ENCODE measurements at places on chromosomes 2 and 18.

- no peak for DNase-seq
These were observed 96.3 kb downstream of the EVA1A start for GRCh38 chr2:75464348-75464946.

- DNase-seq = peak; percentile 47
These were observed 1.7 kb downstream of the TMBIM1 start for GRCh38 chr2:218290316-218291261.

- DNase-seq = no peak
These were observed 260.9 kb downstream of the CYRIA start for GRCh38 chr2:16404551-16405300.

DNA sequence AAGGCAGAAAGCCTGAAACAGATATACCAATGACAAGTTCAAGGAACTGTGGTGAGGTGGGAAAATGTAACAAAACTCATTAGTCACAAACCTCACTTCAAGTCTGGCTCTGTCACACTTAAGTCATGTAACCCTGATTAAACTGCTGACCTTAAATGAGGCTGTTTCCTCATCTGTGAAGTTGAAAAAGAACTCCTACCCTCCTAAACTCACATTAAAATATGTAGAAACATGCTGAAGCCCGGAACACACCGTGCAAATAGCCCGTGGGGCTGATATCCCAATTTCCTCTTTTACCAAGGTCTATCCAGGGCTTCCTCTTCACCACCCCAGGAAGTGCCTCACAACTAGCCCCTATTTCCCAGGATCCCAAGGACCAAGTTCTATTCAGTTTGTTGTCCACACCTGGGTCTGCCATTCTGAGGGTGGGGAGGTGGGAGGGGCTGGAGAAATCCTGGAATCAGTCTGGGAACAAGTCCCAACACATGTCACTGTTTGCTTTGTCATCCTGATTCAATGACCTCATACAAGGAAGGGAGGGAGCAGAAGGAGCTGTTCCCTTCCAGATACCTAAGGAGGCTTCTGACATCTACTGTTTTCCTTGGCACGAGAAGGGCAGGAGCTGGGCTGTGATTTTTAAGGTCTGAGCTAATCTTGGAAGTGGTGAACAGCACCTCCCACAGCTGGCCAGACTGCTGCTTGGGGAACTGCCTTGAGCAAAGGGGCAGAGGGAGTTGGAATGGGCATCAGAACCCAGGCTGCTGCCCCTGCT lies 42.3 kb downstream of the SLC4A1AP start:
- no peak for DNase-seq

DNA sequence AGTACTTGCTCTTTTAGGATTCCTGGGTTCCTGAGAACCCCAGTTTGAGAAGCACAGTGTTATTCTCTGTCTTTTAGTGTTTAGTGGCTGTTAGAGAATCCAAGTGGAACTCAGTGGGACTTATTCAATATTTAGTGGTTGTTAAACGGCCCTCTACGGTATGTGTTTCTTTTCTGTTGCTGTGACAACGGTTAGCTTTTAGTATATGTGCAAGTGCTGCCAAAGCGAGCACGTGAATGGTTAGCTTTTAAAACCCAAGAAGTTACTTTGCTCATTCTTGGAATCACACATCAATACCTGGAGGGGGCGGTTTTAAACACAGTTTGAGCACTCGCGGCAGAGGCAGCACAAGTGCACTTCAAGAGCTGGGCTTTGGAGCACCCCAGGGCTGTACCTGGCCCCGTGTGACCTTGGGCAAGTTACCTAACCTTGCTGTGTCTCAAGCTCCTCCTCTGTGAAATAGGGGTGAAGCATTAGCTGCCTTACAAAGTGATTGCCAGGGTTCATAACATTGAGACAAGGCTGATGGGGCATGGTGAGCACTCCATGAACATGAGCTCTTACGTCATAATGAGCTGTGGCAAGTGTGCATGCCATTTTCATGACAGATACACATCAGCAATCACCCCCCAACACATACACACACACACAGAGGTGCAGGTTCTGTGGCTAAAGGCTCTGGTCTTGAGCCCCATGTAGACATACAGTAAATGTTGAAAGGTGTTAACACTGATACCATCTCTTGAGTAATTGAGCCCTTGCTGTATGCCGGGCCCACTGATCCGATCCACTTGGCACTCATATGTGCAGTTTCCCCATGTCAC lies 234.1 kb downstream of the ALPK2 start:
- DNase-seq = no peak

DNA sequence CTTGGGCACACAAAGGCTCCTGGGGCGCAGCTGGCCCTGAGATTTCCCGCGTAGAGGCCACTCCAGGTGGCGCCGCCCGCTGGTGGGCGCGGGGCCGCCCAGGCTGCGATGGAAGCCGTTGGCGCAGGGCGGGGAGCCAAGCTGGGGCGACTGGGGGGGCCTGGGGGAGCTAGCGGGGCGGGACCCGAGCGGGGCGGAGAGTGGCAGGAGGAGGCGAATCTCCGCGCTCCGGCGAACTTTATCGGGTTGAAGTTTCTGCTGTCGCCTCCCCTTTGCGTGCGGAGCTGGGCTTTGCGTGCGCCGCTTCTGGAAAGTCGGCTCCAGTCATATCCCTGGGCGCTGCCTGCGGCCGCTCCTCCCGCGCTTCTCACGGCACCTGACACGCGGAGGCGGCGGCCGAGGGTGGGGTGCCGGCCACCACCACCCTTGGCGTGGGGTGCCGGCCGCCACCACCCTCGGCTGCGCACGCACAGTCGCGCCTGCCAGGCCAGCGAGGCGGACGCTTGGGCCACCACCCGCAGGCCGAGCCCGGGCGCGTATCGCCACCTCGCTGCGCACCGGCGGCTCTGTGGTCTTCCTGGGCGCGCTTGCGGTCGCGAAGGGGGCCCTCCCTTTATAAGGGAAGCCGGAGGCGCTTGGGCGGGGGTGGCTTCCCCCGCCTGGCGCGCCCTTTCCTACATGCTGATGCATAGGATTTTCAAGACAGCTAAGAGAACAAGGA lies 919 bp upstream of the CYP1B1 start:
- no peak for DNase-seq

- DNase-seq = no peak
These were observed 31.9 kb downstream of the KIDINS220 start for GRCh38 chr2:8805278-8806210.

GRCh38 chr18:6960656-6961055 lies 156.9 kb downstream of the LAMA1 start:
- DNase-seq = no peak

DNA sequence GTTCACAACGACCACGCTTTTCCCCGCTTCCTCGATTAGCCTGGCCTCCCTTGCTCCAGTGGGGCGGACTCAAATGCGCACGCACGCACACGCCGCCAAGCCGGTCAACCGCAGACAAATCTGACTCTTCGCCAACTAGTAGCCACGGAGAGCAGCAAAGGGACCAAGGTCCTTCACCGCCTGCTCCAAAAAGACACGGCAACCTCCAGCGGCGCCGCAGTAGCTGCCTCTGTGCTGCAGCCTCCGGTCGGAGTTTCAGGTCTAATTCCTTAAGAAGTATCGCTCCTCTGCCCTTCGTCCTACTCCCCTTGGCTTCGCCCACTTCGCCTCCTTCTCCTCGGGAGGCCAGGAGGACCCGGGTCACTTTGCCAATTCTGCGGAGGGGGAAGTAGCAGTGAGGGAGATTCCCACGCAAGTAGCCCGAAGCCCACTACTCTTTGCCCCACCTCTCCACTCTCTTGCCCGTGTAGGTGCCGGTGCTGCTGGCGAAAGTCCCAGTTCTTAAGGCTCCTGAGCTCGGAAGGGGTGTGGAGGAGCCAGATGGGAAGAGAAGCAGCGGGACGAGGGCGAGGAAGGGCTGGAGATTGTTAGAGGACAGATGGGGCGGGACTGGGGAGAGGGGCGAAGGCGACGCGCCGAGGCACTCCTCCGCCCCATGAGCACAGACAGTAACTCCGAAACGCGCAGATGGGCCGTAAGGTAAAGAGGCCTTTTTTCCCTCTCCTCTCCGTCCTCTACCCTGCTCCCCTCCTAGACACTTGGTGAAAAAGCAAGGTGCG lies 615 bp downstream of the AKAIN1 start:
- no peak for DNase-seq

DNA sequence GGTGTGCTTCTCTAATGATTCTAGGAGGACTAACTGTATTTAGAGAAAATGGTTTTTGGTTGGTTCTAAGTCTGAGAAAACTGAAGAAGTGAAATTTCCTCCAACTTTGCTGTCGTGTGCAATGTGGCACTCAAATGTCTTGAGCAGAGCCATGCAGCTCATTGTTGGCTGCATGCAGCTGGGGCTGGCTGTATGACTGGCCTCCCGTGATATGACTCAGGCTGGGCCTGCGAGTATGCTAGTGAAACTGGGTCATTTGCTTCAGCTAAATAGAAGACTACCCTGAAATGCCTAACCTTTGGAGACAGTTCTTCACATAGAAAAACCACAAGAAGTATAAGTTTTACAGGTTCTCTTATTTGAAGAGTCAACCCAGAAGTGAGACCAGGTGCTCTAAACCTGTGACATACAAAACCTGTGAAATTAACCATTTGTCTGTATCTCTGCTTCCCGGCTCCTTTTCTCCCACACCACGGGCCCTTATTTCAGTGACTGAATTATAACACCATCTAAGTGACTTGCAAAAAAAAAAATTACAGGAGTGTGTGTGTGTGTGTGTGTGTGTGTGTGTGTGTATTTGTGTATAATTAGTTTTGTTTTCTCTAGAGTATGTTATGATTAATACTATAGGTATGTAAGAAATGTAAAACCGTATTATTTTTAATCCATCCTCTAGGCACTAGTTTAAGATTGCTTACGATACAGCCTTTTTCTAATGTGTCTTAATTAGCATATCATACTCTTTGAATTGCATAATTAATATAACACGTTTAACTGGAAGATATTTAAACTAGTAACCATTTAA lies 15.9 kb downstream of the POLI start:
- peak; percentile 18 for DNase-seq

- no peak for DNase-seq
These were observed 542.1 kb downstream of the PID1 start for GRCh38 chr2:228728961-228729360.

- no peak for DNase-seq
These were observed 335.3 kb downstream of the PTPRM start for GRCh38 chr18:7902399-7902839.

DNA sequence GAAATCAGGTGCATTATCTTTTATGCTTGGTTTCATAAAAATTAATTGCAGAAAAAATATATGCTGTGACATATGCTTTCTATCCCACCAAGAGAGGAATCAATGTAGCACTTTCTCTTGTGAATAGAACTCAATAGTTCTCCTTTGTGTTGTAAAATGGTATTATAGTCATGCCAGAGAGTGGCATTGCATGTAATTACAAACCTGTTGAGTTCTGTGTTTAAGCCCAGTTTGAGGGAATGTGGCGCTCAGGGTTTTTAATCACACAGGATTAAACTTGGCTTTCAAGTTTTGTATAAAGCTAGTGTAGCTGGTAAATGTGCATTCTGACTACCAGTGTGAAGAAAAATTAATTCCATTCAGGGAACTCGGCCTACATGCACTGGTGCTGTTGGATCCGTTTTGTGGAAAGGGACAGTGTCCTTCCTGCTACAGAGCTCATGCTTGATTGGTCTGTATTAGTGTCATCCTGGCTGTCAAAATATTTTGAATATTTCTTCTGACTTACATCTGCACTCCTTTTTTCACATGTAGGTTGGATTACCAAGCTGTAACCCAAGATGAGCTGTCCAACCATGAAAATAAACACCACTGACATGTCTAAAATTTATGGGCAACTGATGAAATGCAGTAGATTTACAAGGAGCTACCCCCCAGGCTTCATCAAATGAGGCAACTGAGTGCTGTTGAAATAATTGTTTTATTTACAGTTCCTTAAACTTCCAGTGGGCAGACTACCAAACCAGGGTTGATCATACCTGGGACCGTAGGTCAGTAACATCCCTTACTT lies 80.3 kb downstream of the SLC4A3 start:
- DNase-seq = no peak

GRCh38 chr2:130819608-130820278 lies 17.0 kb upstream of the ARHGEF4 start:
- no peak for DNase-seq

DNA sequence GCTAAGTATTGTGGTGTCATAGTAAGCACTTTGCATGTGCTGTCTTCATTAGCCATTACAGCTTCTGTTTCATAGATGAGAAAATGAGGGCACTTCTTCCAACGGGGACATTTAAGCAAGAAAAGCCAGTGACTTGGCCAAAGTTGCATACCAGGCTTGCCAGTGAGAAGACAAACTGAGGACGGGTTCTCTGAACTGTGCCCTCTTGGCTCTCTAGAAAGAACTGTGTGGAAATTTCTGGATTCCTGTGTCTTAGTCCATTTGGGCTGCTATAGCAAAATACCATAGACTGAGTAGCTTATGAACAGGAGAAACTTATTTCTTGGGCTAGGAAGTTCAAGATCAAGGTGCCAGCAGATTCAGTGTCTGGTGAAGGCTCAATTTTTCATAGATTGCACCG lies 13.3 kb downstream of the CTIF start:
- DNase-seq = no peak

DNA sequence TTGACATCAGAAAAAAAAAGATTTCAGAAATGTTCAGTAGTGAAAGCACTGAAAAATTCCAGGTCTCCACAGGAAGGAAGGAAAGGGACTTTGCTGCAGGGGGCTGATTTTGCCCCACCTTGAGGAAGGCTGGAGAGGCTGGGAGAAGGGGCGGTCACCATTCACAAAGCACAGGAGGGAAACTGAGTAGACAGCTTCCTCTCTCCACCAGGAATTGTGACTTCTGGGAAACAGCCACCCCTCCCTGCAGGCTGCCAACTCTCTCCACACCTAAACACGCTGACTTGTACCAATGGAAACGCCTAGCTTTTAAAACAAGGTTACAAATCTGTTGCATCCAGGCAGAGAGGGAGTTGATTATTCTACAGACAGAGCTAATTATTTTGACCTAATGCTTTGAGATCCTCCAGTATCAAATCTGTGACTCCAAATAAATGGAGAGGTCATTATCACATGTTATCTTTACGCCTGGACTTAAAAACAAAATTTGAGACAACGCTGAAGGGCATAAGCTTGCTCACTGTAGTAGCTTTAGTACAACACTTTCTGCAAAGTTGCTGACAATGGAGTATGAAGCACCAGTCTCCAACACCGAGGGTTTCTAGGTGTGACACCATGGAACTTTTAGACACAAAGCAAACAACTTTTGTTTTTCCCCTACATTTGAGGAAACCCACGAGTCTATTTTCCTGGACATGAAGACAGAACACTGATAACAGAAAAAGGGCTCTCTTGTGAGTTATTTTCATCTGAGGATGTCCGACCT lies 42.7 kb downstream of the EPHA4 start:
- DNase-seq = no peak

DNA sequence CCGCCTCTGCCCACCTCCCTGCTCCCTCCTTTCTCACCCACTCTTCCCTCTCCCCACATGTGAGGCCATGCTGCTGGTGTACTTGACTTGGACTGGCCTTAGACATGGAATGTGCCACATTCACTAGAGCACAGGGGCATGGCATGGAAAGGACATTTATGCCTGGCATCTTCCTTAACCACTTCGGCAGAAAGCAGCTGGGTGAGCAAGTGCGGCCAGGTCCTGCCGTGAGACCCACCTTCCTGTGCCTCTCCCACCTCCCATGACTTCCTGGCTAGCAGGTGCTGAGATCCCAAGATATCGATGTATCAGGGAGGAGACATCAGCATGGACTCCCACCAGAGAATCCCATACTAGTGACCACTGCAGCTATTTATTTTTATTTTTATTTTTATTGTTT lies 13.0 kb downstream of the GPR55 start:
- peak; percentile 11 for DNase-seq

All from activated CD8-positive, alpha-beta memory T cell treated with anti-CD3 and anti-CD28 coated beads, Interleukin-2, amount 50 U/mL, for 4 hours (primary cell).